DMS79 (cell line): ENCODE measurements at places on chromosomes 6 and 20.
A peak's percentile ranks its signal among the peaks of the same experiment; 100 is the strongest.

- no peak for DNase-seq
Measured at GRCh38 chr20:32045999-32046398, 6.0 kb upstream of the HCK start.

GRCh38 chr20:1185790-1186334 lies 1.1 kb upstream of the TMEM74B start:
- no peak for DNase-seq

- no peak for DNase-seq
Measured at GRCh38 chr6:105611606-105612005, 208.7 kb upstream of the PREP start.

GRCh38 chr20:23047001-23047737 lies 2.3 kb downstream of the THBD start:
- DNase-seq, result peak; percentile 37

GRCh38 chr6:107600121-107600520 lies 110.2 kb downstream of the SOBP start:
- DNase-seq, result no peak

GRCh38 chr6:141359953-141360352 lies 772.8 kb upstream of the GJE1 start:
- DNase-seq, result no peak

DNA sequence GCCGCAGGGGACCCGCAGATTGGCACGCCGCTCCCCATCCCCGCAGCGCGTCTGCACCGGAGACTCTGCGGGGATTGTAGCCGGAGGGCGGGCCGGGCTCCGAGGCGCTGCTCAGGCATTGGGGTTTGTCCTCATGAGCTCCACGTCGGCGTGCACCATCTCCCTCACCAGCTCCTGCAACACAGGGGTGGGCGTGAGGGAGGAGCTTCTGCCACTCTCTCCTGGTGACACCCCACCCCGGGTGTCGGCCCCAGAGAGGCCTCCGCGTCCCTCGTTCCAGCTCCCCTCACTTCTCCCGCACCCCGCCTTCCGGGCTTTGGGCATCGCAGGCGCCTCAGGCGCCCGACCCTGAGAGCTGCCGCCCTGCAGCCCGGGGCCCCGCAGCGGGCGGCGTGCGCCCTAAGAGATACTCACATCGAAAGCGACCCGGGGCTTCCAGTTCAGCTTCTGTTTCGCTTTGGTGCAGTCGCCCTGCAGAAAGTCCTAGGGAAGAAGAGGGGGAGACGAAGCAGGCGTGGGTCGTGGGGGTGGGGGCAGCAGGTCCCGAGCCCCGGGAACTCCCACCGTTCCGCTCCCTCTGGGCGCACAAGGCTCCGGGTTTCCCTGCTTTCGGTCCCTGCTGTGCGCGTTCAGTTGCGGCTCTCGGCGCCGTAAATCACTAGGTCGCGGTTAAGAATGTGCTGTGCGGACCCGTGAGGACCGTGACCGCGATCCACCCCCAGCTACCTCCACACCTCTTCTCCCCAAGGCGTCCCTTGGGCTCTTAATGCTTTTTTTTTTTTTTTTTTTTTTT lies 14.5 kb downstream of the FOXC1 start:
- no peak for DNase-seq

DNA sequence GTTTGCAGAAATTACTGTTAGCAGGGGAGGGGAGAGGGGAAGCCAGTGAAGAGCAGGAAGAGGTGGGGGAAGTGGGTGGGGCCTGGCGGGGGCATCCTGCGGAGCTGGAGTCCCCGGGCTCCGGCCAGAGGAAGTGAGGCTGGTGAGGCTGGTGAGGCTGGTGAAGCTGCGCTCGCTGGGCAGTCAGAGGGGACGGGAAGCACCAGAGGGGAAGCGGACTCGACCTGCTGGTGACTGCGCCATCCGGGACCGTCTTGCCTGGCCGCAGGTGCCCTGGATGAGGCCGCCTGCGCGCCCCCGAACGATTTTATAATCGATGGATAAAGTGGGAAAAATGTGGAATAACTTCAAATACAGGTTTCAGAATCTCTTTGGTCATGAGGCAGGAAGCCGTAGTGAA lies 635.3 kb upstream of the MARCKS start:
- DNase-seq, result no peak

GRCh38 chr20:50478162-50478990 lies 31.8 kb upstream of the PTPN1 start:
- DNase-seq, result no peak

DNA sequence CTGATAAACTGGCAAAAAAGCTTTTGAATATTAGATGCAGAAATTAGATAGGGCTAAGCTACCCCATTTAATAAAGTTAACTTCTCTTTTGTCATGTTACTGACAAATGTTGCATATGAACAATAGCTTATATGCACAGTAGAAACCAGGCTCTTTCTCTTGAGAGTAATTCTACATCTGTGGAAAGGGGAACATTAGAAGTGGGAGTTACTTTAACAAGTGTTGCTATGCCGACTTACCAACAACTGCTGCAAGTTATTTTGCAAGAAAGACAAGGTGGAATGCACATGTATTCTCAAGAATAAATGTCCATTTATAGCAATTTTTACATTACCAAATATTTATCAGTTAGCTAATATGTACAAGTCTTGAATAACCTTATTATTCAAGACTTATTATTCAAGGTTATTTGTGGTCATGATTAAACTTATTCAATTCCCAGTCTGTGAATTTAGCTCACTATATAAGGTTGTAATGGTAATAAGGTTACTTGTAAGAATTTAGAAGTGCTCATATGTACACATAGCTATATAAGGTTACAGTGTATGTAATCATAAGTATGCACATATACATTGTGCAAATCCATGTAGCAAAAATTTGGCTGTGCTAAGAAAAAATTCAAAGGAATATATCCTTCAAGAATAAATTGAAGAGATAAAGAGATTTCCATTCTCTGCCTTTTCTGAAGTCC lies 38.3 kb downstream of the ADGRG6 start:
- no peak for DNase-seq

- no peak for DNase-seq
Measured at GRCh38 chr6:88167352-88167937, 1.3 kb upstream of the CNR1 start.

GRCh38 chr6:109743739-109744138 lies 52.6 kb downstream of the FIG4 start:
- no peak for DNase-seq

GRCh38 chr6:162882801-162883481 lies 155.2 kb downstream of the PACRG start:
- DNase-seq, result no peak

DNA sequence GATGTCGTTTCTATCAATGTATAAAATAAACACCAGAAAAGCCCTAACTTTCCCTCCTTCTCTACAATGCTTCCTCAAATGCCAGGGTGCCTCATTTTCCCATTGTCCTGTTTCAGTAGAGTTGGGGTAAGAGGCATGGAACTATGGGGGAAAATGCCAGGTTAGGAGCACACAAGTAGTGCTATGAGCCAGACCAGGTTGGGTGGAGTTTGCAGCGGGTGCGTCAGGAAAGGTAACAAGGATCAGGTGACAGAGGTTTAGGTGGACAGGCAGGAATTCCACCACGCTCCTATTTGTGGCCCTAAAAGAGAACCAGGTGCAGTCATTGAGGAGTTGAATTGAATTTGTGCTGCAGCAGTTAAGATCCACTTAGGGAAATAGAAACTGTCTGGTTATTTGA lies 36.5 kb downstream of the SYTL3 start:
- DNase-seq, result no peak

DNA sequence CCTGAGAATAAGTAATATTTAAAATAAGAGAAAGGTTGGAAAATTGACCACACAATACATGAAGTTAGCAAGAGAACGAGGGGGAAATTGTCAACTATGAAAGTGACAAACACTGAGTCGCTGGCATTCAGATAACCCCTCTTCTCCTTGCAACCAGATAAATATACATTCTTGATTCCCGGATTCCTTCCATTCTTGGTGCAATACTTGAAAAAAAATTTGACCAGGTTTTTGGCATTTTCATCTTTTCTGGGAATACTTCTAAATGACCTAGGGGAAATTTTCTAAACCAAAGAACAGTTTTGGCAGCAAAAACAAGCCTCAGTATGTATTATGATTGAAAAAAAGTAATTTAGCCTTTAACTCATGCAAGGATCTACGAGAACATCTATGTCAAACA lies 164.0 kb downstream of the PDE7B start:
- DNase-seq, result no peak

DNA sequence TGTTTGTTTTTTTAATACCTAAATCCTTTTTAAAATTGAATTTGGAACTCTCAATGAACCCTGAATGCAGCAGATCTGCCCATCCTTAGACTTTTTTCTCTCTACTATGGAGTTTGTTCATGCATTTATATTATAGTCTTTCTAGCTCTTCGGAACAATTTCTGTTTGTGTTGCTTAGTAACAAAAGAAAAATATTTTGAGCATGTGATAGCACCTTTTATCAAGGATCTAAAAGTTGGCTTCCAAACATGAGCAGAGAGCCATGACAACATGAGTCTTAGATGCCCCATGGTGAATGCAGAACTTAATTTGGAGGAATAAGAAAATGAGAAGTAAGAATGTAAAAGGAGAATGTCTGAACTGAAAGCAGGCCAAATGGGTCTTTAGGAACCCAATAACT lies 133.7 kb downstream of the EDN1 start:
- DNase-seq, result no peak

DNA sequence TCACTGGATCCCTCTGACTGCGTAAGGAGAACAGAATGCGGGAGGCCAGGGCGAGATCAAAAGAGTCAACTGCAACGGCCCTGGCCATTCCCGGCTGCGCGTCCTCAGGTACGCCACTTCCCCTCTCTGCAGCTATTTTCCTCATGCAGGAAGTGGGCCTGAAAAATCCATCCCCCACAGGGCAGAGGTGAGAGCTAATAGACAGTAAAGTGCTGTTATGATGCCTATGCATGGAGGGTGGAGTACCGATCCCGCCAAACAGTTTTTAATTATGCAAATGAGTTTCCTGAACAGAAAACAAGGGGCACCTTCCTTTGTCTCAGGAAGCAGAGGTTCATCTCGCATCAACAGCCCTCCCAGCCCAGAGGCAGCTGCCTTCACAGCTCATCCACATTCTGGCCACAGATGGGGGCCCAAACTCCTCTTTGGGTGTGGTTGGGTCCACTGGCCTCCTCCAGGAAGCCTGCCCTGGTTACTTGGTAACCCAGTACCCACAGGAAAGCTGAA lies 9.3 kb downstream of the PREX1 start:
- DNase-seq, result no peak

DNA sequence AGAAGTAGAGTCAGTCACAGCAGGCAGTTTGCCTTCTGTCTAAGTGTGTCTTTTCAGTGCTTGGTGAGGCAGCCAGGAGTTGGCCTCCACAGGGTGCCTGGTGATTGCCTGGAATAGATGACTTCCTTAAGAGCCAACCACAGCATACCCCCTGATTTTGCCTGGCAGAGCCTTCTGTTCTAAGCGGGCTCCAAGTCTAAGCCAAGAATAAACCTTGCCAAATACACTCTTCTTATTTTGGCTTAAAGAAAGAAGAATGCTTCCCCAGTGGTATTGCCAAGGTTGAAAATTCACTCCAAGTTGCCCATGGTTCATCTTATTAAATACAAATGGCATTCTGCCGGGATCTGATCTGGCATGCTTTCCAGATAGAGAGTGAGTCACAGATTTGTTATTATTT lies 1424.8 kb upstream of the EYS start:
- DNase-seq, result no peak

DNA sequence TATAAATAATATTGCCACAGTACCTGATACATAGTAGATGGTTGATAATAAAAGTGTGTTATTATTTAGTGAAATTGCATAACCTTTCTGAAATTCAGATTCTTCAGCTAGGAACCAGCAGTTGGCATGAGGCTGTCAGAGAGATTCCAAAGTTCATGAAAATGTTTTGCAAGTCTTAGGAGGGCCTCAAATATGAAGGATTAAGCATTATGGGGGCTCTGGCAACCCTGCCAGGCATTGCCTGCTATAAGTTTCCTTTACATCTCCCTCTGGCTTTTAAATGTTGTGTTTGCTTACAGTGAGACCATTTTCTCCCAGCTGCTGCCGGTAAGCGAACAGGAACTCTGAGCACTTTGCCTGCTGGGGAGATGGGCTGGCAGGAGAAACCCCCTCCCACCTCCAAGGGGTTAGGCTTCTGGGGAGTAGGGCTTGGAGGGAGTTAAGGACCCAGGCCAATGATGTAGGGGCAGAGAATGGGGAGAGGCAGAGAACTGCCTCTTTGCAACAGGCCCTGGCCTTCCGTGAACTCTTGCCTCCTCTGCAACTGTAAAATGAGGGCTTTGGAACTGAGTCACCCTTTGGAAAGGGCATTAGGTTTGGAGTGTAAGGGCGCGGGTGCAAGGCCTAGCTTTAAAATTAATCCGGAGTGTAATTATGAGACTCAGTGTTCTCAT lies 33.2 kb upstream of the KIF3B start:
- DNase-seq, result no peak

DNA sequence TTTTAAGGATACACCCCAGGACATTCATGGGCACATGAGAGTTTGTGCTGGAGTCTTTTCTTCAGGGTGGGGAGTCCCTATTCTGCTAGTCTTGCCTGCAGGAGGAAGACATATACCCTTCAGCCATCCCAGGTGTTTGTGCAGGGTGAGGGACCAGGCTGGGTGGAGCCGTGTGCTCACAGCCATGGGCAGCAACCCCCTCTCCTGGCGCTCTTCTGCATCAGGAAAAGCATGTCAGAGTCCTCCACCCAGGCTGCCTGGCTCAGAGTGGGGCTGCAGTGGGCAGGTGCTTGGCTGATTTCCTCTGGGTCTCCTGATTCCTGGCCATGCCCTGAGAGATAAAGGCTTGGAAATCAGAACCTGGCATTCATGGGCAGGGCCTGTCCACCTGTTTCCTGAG lies 22.7 kb upstream of the MLN start:
- DNase-seq, result no peak

DNA sequence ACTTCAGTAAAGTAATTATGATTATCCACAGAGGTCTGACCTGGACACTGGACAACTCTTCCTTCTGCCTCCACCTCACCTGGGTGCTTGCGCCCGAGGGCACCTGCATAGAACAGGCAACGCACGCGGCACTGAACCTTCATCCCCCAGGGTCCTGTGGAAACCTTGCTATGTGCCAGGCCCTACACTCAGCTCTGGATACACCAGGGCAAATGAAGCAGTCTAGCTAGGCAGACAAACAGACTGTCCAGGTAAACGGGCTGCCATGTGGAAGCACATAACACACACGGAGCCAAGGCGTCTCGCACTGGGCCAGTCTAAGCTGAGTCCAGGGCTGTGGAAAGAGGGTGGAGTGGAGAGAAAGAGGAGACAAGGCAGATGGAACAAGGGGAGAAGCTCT lies 109.3 kb upstream of the AFDN start:
- DNase-seq, result no peak

- DNase-seq, result no peak
Measured at GRCh38 chr20:39825950-39826349, 863.1 kb downstream of the MAFB start.

DNA sequence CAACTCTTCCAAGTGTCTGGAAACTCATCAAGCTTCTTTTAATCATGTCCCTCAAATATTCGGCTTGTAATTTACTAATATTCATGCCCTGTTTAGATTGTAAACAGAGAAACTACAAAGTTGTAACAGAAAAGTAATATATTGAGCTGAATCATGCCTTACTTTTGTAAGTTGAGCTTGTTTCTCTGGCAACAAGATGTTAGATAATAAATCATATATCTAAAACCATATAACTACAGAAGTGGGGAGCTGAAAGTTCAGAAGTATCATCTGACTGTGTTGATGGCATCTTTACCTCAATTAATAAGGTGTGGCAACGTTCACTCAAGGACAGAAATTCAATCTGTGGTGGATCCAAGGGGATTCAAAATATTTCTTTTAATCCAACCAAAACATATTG lies 263.9 kb downstream of the PLCB1 start:
- no peak for DNase-seq

- DNase-seq, result no peak
Measured at GRCh38 chr20:35311409-35311808, 19.2 kb upstream of the FAM83C start.
